Activated CD8-positive, alpha-beta memory T cell treated with anti-CD3 and anti-CD28 coated beads, Interleukin-2, amount 10 ng/mL, durations not matched to agents 7 days and 5 days (primary cell): ENCODE measurements at places on chromosomes 13 and 19. TPM values are rescaled to one million over a fixed set of nuclear protein-coding genes. Genes with fewer than 3 reads are reported as not detected.

ZNF266 gene
- total RNA-seq: 48.3 TPM

GGN gene
- total RNA-seq: not detected

FTL gene
- total RNA-seq: 1,380 TPM

CYP2A7 gene
- not detected for total RNA-seq

SERPINE3 gene
- not detected for total RNA-seq

CDX2 gene
- total RNA-seq: not detected

LGI4 gene
- not detected for total RNA-seq

CPB2 gene
- not detected for total RNA-seq

CEACAM8 gene
- total RNA-seq: not detected

SHANK1 gene
- not detected for total RNA-seq
